Activated CD4-positive, alpha-beta T cell treated with anti-CD3 and anti-CD28 coated beads for 36 hours (primary cell): ENCODE measurements at places on chromosomes 5 and 9. TPM values are rescaled to one million over a fixed set of nuclear protein-coding genes. Genes with fewer than 3 reads are reported as not detected.
A peak's percentile ranks its signal among the peaks of the same experiment; 100 is the strongest.

GRCh38 chr9:114560956-114561355, 26.6 kb upstream of the ATP6V1G1 start:
- no peak overlapping the region for H3K4me3 ChIP-seq
- H3K36me3 ChIP-seq: no peaks in the 10 kb centered on the region
- peaks cover 7% of the 10 kb centered on the region for H3K27me3 ChIP-seq
- DNase-seq: no peak
- no peaks in the 10 kb centered on the region for H3K4me1 ChIP-seq

- H3K27me3 ChIP-seq: no peaks in the 10 kb centered on the region
- no peak overlapping the region for H3K4me3 ChIP-seq
- no peaks in the 10 kb centered on the region for H3K4me1 ChIP-seq
- no peak overlapping the region for H3K27ac ChIP-seq
- DNase-seq: no peak
Measured at GRCh38 chr9:13267743-13268142, 11.7 kb downstream of the MPDZ start.

GRCh38 chr5:150554857-150555256, 46.9 kb downstream of the NDST1 start:
- H3K27me3 ChIP-seq: no peaks in the 10 kb centered on the region
- no peak overlapping the region for H3K4me3 ChIP-seq
- no peak overlapping the region for H3K27ac ChIP-seq
- DNase-seq: no peak
- no peaks in the 10 kb centered on the region for H3K4me1 ChIP-seq

GRCh38 chr9:85484235-85484634, 257.5 kb downstream of the AGTPBP1 start:
- H3K4me1 ChIP-seq: no peaks in the 10 kb centered on the region
- H3K27ac ChIP-seq: no peak overlapping the region
- H3K4me3 ChIP-seq: no peak overlapping the region

DNA sequence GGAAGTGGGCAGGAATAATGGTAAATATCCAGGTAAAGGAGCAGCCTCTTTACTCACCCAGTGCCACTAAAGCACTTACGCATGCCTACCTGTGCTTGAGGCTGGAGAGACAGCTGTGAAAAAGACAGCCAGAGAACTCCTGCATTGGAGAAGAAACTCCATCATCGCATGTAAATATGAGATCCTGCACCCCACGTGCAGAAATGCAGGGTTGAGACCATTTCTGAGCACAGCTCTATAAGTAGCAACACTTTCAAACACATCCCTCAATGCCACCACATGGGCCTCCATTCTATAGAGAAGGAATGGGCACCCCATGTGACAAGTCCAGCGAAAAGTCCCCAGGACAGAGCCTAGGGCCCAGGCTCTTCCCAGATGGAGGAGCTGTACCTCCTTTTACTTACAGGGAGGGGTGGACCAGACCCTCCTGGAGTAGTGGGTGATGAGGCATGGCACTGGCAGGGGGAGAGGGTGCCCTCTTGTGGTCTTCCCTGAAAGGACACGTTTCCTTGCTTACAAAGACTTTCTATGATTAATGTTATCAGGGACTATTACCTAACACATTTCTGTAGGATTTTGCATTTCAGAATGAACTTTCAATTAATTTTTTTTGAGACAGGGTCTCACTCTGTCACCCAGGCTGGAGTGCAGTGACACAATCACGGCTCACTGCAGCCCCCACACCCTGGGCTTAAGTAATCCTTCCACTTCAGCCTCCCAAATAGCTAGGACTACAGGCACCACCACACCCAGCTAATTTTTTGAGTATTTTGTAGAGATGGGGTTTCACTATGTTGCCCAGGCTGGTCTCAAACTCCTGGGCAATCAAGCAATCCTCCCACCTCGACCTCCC, 55.3 kb upstream of the IL17B start:
- H3K27me3 ChIP-seq: no peaks in the 10 kb centered on the region
- H3K4me1 ChIP-seq: peaks cover 14% of the 10 kb centered on the region
- peak; percentile 75 for DNase-seq
- H3K4me3 ChIP-seq: no peak overlapping the region
- H3K27ac ChIP-seq: no peak overlapping the region
- H3K36me3 ChIP-seq: no peaks in the 10 kb centered on the region

DNA sequence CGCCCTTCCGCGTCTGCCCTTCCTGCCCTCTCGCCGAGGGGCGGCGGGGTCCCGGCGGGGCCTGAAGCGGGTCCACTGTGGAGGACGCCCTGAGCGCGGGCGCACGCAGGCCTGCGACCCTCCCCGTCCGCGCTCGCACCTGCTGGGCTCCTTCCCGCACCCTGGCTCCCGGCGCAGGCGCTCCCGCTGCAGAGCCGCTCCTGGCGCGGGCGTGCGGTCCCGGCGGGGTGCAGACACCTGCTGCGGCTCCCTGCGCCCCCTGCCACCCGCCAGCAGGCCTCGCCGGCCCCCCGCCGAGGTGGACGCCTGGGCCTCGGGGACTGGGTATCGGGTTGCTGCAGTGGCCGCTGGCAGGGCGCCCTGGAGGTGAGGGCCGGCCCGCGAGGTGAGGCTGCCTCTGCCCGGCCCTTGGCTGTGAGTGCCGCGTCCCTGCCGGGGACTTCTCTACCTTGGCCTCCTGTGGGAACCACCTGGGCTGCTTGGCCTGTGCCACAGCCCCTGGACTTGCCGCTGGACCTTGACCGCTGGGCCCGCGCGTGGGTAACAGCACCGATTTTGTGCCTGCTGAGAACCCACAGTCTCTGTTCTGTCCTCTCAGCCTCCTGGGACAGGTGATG, 627 bp downstream of the ARRDC1 start:
- peaks cover 24% of the 10 kb centered on the region for H3K4me1 ChIP-seq
- H3K4me3 ChIP-seq: peak overlapping the region; percentile 76
- H3K27ac ChIP-seq: no peak overlapping the region
- H3K27me3 ChIP-seq: no peaks in the 10 kb centered on the region
- H3K36me3 ChIP-seq: no peaks in the 10 kb centered on the region

- no peak overlapping the region for H3K27ac ChIP-seq
- no peak overlapping the region for H3K4me3 ChIP-seq
- H3K36me3 ChIP-seq: no peaks in the 10 kb centered on the region
- peaks cover 33% of the 10 kb centered on the region for H3K4me1 ChIP-seq
Measured at GRCh38 chr5:138981131-138981530, 106.0 kb upstream of the LRRTM2 start.

- peak; percentile 51 for DNase-seq
- H3K4me3 ChIP-seq: no peak overlapping the region
- H3K4me1 ChIP-seq: peaks cover 31% of the 10 kb centered on the region
Measured at GRCh38 chr9:93111371-93112115, 15.5 kb downstream of the CARD19 start.

DNA sequence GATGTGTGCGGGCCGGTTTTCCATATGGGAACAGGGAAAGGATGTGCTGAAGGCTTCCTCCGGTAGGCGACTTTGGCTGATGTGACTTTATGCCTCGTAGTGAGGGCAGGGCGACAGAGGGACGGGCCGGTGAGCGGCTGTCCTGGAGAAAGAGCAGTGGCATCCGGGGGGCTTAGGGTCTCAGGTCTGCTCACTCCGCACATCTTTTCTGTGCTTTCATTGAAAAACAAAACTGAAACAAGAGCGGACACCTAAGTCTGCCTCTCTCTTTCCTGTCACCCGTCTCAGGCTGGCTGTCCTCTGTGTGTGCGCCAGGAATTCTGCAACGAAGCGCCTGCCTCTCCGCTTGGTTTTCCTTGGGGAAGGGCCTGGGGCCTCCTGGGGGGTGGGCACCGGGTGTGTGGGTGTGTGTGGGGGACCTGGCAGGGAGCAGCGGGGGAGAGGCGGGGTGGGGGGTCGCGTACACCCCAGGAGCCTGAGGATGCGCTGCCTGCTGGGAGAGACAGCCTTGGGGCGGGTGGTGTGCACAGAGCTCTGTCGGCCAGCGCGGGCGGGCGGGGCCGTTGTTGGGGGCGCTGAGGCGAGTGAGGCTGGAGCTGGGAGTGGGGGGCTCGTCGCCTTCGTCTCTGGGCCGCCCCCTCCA, 580 bp upstream of the PRRX2 start:
- H3K4me3 ChIP-seq: peak overlapping the region; percentile 39
- H3K4me1 ChIP-seq: no peaks in the 10 kb centered on the region
- H3K27me3 ChIP-seq: peaks cover 6% of the 10 kb centered on the region

GRCh38 chr5:6829150-6829784, 116.0 kb downstream of the TENT4A start:
- peak overlapping the region; percentile 38 for H3K4me3 ChIP-seq
- H3K27me3 ChIP-seq: peaks cover 10% of the 10 kb centered on the region
- DNase-seq: peak; percentile 82
- no peaks in the 10 kb centered on the region for H3K36me3 ChIP-seq
- peak overlapping the region; percentile 84 for H3K27ac ChIP-seq

GRCh38 chr9:19185191-19185590, 45.3 kb upstream of the DENND4C start:
- H3K4me1 ChIP-seq: peaks cover 21% of the 10 kb centered on the region
- DNase-seq: no peak
- H3K27me3 ChIP-seq: no peaks in the 10 kb centered on the region
- H3K36me3 ChIP-seq: no peaks in the 10 kb centered on the region
- no peak overlapping the region for H3K4me3 ChIP-seq

MOB3B gene
- 0.88 TPM for total RNA-seq

STX17 gene
- 32.8 TPM for total RNA-seq

IL3 gene
- 10.8 TPM for total RNA-seq

HOMER1 gene
- 11.1 TPM for total RNA-seq

MSX2 gene
- total RNA-seq: not detected
